ENCODE measurements at places on chromosomes 4 and X. TPM values are rescaled to one million over a fixed set of nuclear protein-coding genes. Genes with fewer than 3 reads are reported as not detected.

The RNF212 gene
- 0.29 TPM for polyA plus RNA-seq

The USO1 gene
- polyA plus RNA-seq: 43.8 TPM

The BMPR1B gene
- 0.37 TPM for polyA plus RNA-seq

The KIT gene
- 0.51 TPM for polyA plus RNA-seq

The USP27X gene
- polyA plus RNA-seq: 1.7 TPM

The MAGEB10 gene
- polyA plus RNA-seq: not detected

The VCX3A gene
- polyA plus RNA-seq: not detected

GRCh38 chr4:56078866-56079265 lies 130.1 kb downstream of the CEP135 start:
- no peaks in the 10 kb centered on the region for H3K27me3 ChIP-seq
- no peaks in the 10 kb centered on the region for H3K36me3 ChIP-seq

- H3K27ac ChIP-seq: no peak overlapping the region
- no peaks in the 10 kb centered on the region for H3K27me3 ChIP-seq
- H3K4me1 ChIP-seq: no peaks in the 10 kb centered on the region
- peak; percentile 21 for DNase-seq
Measured at GRCh38 chrX:11437642-11438379, 144.6 kb downstream of the AMELX start.

- no peak overlapping the region for H3K4me3 ChIP-seq
- H3K27me3 ChIP-seq: no peaks in the 10 kb centered on the region
- no peaks in the 10 kb centered on the region for H3K36me3 ChIP-seq
- H3K4me1 ChIP-seq: peaks cover 45% of the 10 kb centered on the region
Measured at GRCh38 chr4:105637408-105638176, 70.9 kb downstream of the INTS12 start.

DNA sequence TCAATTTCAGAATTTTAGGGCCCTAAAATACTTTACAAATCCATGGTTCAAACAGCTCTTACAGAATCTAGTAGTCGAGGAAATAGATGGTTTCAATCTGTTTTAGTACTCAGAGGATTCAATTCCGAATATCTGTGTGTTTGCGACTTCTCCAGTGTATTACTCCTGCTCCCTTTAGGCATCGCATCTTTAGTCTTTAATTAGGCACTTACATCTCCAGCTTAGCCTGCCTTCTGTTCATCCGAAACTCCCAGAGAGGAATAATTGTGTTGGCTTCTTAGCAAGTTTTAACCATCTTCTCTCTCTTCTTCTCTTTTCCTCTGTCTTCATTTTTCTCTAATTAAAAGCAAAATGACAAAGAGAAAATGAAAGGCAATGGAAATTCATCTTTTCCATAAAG lies 1901.3 kb upstream of the TENM3 start:
- no peak overlapping the region for H3K4me3 ChIP-seq
- H3K4me1 ChIP-seq: no peaks in the 10 kb centered on the region
- no peak for DNase-seq
- no peaks in the 10 kb centered on the region for H3K36me3 ChIP-seq
- H3K27ac ChIP-seq: no peak overlapping the region
- H3K27me3 ChIP-seq: no peaks in the 10 kb centered on the region

DNA sequence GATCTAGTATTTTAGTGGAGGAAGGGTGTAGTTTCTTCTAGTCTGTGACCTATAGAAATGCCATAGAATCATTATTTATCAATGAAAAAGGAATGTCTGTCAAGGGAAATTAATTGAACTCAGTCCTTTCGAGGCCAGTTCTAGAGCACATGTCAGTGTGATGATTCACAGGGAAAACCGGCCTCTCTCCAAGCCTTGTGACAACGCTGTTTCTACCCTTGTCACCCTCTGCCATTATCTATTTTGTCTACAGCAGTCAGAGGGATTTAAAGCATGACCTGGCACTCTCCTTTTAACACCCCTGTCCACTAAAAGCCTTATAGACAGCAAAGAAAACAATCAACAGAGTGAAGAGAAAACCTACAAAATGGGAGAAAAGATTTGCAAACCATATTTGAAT lies 119.8 kb downstream of the DRD5 start:
- no peak overlapping the region for H3K4me3 ChIP-seq
- peaks cover 5% of the 10 kb centered on the region for H3K4me1 ChIP-seq
- no peaks in the 10 kb centered on the region for H3K36me3 ChIP-seq
- no peak overlapping the region for H3K27ac ChIP-seq
- H3K27me3 ChIP-seq: no peaks in the 10 kb centered on the region
- no peak for DNase-seq

DNA sequence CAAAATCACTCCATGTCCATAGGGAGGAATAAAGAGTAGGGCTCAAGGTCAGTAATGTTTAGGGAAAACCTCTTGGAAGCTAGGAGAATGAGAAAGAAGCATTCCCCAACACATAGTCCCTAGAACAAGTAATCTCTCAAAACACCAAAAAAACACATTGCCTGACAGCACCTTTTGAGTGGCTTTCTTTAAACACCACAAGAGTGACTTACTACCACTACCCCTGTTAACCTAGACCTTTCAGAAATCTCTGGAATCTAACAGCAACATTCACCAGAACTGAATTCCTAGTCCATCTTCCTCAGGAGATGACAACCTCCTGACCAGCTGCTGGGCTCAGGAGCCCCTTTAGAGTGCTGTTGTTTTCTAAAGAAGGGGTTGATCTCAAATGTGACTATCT lies 142.2 kb downstream of the SOWAHB start:
- H3K27ac ChIP-seq: no peak overlapping the region
- no peak overlapping the region for H3K4me3 ChIP-seq
- H3K27me3 ChIP-seq: no peaks in the 10 kb centered on the region

GRCh38 chr4:88823058-88823919 lies 125.7 kb upstream of the NAP1L5 start:
- H3K36me3 ChIP-seq: no peaks in the 10 kb centered on the region
- H3K27ac ChIP-seq: peak overlapping the region; percentile 86
- H3K4me3 ChIP-seq: peak overlapping the region; percentile 65
- no peaks in the 10 kb centered on the region for H3K27me3 ChIP-seq
- peaks cover 61% of the 10 kb centered on the region for H3K4me1 ChIP-seq

- no peak for DNase-seq
- no peaks in the 10 kb centered on the region for H3K36me3 ChIP-seq
- H3K27me3 ChIP-seq: no peaks in the 10 kb centered on the region
- no peak overlapping the region for H3K27ac ChIP-seq
- H3K4me3 ChIP-seq: no peak overlapping the region
- H3K4me1 ChIP-seq: no peaks in the 10 kb centered on the region
Measured at GRCh38 chr4:144288011-144288903, 147.7 kb upstream of the GYPA start.

DNA sequence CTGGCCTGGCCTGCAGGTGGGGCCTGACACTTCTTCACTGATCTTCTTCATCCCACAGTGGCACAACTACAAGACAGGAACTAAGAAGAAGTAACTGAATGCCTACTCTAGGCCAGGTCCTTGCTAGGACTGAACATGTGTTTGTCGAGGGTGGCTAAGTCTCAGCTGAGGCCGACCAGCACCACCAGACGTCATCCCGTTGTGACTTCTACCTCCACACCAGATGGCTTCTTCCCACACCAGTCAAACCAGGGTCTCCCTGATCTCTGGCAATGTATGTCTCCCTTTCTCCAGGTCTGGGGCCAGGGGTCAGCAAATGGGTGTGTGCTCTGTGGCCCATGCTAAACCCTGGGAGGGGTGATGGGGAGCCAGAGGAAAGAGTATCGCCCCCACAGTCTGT lies 40.2 kb downstream of the PJA1 start:
- no peak for DNase-seq
- no peaks in the 10 kb centered on the region for H3K4me1 ChIP-seq
- H3K4me3 ChIP-seq: no peak overlapping the region
- H3K36me3 ChIP-seq: no peaks in the 10 kb centered on the region

GRCh38 chrX:9788911-9789310 lies 2.7 kb downstream of the SHROOM2 start:
- no peak for DNase-seq
- H3K27ac ChIP-seq: no peak overlapping the region
- no peak overlapping the region for H3K4me3 ChIP-seq
- no peaks in the 10 kb centered on the region for H3K4me1 ChIP-seq
- no peaks in the 10 kb centered on the region for H3K27me3 ChIP-seq
- no peaks in the 10 kb centered on the region for H3K36me3 ChIP-seq

DNA sequence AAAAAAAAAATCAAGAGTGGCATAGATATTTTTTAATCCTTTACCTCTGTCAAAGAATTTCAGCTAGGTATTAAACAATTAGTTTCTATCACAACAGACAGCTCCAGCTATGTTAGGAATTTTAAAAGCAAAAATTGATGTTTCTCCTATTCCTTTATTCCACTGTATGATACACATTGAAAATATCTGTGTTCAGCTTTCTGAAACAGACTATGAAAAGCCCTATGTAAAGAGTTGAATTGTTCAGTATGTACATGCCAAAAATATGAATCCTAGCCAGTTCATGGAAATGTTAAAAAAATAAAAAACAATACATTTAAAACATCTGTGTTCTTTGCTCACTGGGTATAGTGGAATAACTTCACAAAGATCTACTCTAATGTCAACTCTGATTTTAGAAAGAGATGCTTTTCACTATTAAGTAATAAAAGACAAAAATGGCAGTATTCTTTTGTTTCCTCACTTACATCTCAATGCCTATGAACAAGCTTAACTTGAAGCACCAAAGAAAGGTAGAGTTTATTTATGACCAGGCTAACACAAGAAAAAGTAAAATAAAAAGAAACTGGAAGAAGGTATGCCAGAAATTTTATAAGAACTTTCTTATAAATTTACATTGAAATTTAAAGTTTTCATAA lies 32.1 kb downstream of the FBXW7 start:
- no peak overlapping the region for H3K4me3 ChIP-seq
- no peaks in the 10 kb centered on the region for H3K27me3 ChIP-seq
- H3K4me1 ChIP-seq: peaks cover 5% of the 10 kb centered on the region
- DNase-seq: no peak

DNA sequence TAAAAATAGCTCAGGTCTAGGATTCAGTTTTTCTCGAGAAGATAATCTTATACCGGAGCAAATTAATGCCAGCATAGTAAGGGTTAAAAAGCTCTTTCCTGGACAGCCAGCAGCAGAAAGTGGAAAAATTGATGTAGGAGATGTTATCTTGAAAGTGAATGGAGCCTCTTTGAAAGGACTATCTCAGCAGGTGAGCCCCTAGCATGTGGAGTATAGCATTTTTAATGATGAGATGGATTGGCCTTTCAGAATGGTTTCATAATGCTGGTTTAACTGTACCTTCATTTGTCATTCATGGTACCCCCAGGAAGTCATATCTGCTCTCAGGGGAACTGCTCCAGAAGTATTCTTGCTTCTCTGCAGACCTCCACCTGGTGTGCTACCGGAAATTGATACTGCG lies 79.4 kb downstream of the SLC10A6 start:
- no peaks in the 10 kb centered on the region for H3K27me3 ChIP-seq
- H3K36me3 ChIP-seq: peaks cover 72% of the 10 kb centered on the region
- no peak overlapping the region for H3K4me3 ChIP-seq
- H3K4me1 ChIP-seq: no peaks in the 10 kb centered on the region
- no peak for DNase-seq

DNA sequence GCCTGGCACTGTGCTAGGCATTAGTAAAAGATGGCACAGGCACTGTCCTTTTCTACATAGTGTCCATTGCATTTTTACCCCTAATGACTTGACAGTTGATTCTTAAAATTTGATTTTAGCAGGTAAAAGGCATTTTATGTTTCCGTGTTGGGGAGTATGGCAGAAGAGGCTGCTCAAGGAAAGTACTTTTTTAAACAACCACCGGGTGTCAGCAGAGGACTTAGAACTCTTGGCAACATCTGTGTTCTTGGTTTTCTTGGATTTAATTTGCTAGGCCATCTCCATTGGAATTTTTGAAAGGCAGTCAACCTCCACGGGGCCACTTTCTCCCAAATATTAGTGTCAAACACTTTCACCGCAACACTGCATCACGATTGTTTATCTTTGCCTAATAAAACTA lies 102.9 kb downstream of the TSPAN7 start:
- peaks cover 17% of the 10 kb centered on the region for H3K27me3 ChIP-seq
- no peak overlapping the region for H3K4me3 ChIP-seq
- DNase-seq: no peak
- no peaks in the 10 kb centered on the region for H3K36me3 ChIP-seq
- no peak overlapping the region for H3K27ac ChIP-seq

DNA sequence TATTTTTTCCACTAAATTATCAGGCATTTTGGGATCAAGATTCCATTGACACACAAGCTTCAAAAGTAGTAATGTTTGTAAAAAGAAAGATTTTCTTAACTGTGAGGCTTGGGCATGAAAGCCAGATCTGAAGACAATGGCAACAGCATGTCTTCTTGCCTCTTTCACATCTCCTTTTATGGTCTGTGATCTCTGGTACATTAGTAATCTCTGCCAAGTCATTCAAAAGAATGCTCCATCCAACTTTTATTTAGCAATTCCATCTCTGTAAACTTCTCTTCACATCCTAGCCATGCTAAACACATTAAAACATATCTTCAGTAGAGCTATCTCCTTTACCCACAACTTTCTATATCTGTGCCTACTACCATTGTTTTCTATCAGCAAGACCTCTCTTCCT lies 465.4 kb downstream of the FAT4 start:
- H3K4me3 ChIP-seq: no peak overlapping the region
- H3K27me3 ChIP-seq: no peaks in the 10 kb centered on the region
- DNase-seq: no peak
- H3K4me1 ChIP-seq: no peaks in the 10 kb centered on the region

GRCh38 chr4:96352051-96352517 lies 512.2 kb downstream of the PDHA2 start:
- peaks cover 29% of the 10 kb centered on the region for H3K4me1 ChIP-seq
- H3K27ac ChIP-seq: no peak overlapping the region
- no peak overlapping the region for H3K4me3 ChIP-seq
- H3K27me3 ChIP-seq: no peaks in the 10 kb centered on the region

GRCh38 chr4:14064984-14065383 lies 437.5 kb upstream of the BOD1L1 start:
- no peaks in the 10 kb centered on the region for H3K4me1 ChIP-seq
- DNase-seq: no peak
- H3K4me3 ChIP-seq: no peak overlapping the region

DNA sequence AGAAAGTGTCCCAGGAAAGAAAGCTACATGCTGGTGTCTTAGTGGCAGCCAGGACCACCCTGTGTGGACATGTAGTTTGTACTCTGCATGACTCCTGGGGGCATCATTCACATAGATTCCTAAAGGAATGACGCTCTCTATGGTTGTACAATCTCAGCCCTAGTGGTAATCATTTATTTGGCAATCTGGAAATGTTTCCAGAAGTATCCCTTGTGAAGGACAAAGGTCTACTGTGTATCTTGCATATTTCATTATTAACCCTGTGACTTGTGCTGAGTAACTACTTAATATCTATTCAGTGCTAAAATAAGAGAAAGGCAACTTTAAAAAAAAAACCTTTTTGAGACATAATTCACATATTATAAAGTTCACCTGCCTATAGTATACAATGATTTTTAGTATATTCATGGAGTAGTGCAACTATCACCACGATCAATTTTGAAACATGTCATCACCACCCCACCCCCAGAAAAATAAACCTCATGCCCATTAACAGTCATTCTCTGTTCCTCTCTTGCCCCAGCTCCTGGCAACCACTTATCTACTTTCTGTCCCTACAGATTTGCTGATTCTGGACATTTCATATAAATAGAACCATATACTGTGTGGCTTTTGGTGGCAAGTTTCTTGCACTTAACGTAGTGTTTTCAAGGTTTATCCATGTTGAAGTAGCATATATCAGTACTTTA lies 51.7 kb downstream of the SHROOM3 start:
- no peaks in the 10 kb centered on the region for H3K4me1 ChIP-seq
- H3K36me3 ChIP-seq: no peaks in the 10 kb centered on the region
- H3K27ac ChIP-seq: no peak overlapping the region
- no peaks in the 10 kb centered on the region for H3K27me3 ChIP-seq
- DNase-seq: no peak

Measured in heart right ventricle (tissue), 16 donors.